Fibroblast of villous mesenchyme (primary cell): ENCODE measurements at places on chromosomes 3 and 15. TPM values are rescaled to one million over a fixed set of nuclear protein-coding genes. Genes with fewer than 3 reads are reported as not detected.

PLSCR5 gene
- not detected in 2 replicates for total RNA-seq

DNA sequence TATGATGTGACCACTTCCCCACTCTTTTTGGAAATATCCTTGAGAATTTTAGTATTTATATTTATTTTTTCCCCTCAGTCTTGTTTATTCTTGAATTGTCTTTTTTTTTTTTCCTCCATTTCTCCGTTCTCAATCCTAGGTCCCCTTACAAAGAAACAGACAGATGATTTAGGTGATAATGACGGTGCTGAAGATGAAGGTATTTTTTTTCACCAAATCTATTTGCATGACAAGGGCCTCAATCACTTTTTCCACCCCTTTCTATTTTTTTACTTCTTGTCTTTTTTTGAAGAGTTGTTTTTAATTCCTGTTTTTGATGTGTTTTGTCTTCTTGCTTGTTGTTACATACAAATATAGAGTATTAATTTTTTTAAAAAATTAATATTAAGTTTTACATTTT, 402.6 kb downstream of the NLGN1 start:
- no peak for DNase-seq

GRCh38 chr15:66884115-66884622, 181.2 kb upstream of the SMAD3 start:
- no peak for DNase-seq

SNTN gene
- total RNA-seq = not detected in 2 replicates

GMPS gene
- total RNA-seq = 41.9 and 52.2 TPM in 2 replicates

TNNC1 gene
- 0.64 and 1.3 TPM in 2 replicates for total RNA-seq

CLDN1 gene
- 3.5 and 14.2 TPM in 2 replicates for total RNA-seq

GOLGA8N gene
- total RNA-seq = 1.7 and 2.6 TPM in 2 replicates

DNA sequence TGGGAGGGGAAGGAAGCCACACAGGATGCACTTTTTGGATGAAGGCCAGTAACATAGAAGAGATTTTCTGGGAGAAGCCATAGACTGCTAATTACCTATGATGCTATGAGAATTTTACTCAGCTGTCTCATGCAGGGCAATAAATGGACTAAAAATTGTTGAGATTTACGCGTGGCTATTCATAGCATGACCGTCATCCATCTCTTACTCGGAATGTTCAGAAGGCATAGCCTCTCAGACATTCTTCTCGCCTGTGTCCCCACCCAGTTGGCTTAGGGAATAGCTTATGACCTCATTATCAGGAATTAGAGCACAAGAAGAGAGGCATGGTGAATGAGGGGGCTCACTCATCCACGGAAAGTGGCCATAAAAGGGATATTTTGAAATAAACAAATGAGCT, 107.9 kb upstream of the ATP10A start:
- DNase-seq = no peak

DNA sequence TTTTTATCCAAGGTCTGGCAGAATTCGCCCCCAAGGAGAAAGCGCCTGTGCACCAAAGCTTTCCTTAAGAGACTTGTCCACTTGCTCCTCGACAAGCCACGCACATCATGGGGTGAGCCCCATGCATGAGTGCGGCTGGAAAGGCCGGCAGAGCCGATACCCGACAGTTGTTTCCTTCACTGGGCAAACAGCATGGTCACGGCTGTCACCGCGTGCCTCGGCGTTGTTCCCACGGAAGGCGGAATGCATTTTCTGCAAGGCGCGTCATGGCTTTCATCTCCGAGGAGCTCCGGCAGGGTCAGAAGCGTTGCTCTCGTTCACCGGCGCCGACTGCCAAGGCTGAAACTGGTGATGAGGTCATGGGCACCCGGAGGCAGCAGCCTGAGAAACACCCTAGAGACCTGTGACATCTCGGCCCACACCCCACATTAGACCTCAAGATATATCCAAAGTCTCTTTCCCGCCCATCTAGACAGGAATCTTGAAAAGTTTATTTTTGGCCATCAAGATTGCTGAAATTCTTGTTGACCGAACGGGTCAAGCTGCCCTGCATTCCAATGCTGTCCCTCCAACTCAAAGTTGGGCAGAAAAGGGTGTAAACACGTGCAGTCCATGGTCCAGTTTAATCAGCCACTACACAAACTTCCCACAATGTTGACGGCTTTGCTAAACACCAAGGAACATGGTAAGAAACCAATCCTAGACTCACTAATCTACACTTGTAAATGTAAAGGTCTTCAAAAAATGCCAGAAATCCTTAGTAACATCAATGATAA, 604 bp upstream of the TJP1 start:
- DNase-seq = peak; percentile 84

DNA sequence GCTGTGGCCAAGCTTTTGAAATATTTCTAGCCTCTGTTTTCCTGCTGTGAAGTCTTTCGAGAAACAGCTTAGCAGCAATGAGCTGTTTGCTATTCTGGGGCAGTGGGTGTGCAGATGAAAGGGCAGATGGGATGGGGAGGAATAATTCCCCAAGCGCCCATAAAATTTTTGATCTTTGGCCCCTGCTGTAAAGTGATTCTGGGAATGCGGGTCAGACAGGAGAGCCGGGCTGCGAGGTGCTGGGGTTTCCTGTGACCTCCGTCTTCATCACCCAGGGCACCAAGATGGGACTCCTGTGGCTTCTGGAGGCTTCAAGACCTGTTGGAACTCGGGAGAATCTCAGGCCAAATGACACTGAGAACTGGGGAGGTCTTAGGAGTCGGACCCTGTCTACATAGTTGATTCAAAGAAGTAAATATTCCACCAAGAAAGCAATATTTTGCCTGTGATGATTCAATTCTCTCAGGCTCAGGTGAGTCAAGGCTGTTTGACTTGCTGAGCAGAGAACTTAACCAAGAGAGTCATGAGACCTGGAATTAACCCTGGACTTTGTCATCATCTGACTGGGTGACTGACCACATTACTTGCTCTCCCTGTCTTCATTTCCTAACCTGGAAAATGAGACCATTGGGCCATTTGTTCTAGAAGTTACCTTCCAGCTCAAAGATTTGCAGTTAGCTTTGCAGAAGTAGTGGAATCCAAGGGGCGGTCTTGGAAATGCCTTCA, 86.4 kb downstream of the POLR2M start:
- no peak for DNase-seq

DNA sequence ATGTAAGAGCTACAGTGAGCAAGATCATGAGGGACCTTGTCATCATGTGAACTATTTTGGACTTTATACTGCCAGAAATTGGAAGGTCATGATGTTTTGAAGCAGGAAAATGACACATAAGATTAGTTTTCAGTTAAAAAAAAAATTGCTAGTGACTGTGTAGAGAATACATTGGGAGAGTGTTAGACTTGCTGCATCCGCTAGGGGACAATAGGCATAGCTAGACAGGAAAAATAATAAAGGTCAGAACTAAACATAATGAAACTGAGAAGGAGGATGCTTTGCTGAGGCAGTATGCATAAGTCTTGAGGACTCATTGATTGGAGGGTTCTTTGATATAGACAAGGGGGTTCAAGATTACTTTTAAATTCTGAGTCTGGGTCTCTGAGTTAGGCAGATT, 275.8 kb upstream of the KCNH8 start:
- no peak for DNase-seq

DNA sequence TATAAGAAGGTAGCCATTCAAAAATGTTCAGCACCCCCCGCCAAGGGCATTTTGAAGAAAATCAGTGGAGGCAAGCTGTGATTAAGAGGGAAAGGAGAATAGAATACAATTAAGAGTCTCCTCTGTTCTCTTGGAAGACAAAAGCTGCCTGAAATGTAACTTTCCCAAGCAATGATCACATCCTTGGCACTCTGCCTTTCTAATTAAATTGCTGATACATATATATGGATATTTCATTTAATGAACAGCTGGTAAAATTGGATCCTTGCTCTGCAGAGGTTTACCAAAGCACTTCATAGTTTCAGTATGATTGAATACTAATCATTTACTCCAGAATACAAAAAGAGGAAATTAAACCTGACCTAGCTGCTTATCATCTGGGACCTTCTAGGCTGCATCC, 10.4 kb downstream of the COL6A6 start:
- DNase-seq = no peak

APEH gene
- total RNA-seq = 104 and 109 TPM in 2 replicates

DNA sequence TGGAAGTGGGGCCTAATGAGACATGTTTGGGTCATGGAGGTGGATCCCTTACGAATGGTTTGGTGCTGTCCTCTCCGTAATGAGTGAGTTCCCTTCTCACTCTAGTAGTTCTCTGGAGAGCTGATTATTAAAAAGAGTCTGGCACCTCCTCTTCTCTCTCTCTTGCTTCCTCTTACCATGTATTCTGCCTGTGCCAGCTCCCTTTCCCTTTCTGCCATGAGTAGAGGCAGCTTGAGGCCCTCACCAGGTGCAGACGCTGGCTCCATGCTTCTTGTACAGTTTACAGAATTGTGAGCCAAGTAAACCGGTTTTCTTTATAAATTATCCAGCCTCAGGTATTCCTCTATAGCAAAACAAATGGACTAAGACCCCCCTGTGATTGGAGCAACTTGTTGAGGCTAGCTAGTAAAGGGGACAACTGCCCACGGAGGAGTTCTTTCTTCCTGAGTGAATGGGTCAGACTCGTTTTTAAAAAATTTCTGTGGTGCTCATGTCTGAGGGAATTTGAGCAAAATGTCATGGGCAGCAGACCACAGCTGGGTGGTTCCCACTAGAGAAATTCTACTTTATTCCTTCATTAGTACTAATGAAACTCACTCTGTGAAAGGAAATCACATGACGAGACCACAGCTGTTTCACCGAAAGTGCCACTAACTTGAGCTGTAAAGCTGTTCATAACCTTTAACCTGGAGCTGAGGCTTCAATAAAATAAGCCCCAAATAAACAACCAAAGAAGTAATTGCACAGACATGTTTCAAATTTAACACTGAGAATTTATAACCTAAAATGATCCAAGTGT, 210.0 kb downstream of the NFKBIZ start:
- no peak for DNase-seq

GRCh38 chr3:4350789-4351163, 47.6 kb downstream of the SETMAR start:
- DNase-seq = peak; percentile 76

GRCh38 chr3:107372506-107372905, 4.7 kb upstream of the CCDC54 start:
- no peak for DNase-seq

DNA sequence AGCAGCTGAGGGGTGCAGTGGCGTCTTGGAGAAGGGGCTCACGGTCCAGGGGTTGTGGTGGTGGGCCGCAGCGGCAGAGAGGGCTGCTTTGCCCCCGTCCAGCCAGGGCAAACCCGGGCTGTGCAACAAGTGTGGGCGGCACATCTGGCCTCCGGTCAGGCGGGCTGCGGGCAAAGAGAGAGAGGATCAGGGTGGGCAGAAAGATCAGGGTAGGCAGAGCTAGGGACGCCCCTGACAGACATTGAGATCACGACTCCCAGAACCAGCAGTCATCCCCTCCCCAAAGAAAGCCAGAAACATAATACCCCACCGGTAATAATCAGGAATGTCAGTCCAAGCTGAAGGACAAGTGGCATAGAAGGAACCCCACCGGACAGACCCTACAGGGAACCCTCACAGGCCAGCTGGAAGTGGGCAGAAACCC, 6.8 kb downstream of the GATA2 start:
- no peak for DNase-seq

DNA sequence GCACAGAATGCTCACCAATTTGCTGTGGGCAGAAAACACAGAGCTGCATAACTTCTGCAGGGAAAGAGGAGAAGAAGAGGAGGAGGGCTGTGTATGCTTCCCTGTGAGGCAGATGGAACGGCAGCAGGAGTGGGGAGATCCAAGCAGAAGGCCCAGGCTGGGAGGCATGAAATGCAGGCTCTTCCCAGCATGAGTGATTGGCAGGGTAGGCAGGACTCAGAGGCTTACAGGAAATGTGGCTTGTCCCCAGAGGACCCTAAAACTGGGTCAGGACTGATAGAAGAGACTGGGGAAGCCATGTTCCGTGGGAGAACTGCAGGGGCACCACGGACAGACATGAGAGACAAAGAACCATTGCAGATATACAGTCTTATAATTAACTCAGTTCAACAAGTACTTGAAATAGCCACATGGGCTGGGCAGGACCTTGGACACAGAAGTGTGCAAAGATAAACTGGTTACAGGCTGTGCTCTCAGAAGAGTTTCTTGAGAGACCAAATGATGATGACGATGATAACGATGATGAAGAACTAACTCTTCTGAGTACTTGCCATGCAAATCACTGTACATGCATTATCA, 286.9 kb downstream of the EPHB1 start:
- no peak for DNase-seq

- DNase-seq = peak; percentile 92
These were observed 154.1 kb downstream of the TJP1 start for GRCh38 chr15:29668120-29668602.
